CD4-positive, alpha-beta T cell treated with Interferon alpha-2 for 1 hour (primary cell): ENCODE measurements at places on chromosomes 16 and 17.

DNA sequence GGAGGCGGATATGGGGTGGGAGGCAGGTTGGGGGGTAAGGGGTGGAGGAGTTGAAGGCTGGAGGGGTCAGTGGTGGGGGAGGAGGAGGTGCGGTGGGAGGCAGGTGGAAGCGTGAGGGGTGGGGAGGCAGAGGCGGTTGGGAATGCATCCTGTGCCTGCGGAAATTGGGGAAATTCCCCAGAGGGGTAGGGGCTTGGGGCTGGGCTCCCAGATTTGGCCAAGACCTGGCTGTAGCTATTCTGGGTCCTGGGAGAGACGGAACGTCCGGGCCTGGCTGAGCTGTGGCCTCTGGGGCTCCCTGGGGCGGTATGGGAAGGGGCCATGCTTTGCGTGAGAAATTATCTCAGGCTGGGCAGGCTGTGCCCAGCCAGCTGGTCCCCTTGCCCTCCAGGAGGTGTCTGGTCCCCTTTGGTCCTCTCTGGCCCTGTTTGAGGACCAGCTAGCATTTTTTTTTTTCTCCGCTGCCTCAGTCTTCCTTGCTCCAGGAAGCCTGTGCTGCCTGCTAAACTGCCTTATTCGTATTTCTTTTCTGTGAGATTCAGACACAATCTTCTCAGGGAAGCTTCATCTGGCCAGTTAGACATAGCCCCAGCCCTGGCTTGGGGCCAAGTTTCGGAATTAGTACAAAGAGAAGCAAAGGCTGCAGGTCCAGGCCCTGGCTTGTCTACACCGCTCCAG lies 7.3 kb upstream of the TRPV2 start:
- DNase-seq: no peak

DNA sequence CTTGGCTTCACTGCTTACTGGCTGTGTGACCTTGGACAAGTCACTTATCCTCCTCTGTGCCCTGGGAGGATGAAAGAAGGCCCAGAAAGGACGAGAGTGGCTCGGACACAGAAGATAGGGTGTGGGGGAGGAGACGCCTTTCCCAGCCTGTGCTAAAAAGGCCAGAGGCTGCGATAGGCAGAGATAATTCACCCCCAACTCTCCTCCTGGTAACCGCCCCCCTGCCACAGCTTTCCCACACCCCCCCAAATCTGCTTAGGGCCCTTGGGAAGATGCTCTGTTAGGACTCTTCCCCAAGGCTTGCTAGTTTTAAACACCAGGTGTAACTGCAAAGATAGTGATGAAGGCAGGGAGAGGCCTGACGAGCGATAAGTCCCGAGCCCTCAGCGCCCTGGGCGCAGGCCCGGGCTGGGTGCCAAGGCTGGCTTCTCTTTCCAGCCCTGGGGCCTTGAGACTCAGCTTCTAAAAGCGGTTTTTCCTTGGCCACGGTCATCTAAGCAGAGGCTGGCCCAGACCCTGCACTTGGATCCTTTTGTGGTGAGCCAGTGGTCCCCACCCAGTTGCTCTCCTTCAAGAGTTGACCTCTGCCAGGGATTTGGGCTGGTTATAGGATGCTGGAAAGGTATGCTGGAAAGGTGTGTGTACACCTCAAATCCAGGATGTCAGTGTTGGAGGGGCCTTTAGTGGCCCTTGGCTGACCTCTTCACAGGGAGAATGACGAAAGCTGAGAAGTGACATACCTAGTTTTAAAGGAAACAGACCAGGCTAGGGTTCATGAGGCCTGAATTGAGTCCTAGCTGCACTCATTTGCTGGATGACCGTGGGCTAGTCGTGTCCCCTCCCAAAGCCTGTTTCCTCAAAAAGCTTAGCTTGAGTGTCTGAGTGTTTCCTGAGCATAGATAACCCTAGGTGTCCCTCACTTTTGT lies 3.4 kb upstream of the PPP1R9B start:
- no peak for DNase-seq

- no peak for DNase-seq
Observed at GRCh38 chr17:55584055-55584685, 72.9 kb upstream of the SMIM36 start.

DNA sequence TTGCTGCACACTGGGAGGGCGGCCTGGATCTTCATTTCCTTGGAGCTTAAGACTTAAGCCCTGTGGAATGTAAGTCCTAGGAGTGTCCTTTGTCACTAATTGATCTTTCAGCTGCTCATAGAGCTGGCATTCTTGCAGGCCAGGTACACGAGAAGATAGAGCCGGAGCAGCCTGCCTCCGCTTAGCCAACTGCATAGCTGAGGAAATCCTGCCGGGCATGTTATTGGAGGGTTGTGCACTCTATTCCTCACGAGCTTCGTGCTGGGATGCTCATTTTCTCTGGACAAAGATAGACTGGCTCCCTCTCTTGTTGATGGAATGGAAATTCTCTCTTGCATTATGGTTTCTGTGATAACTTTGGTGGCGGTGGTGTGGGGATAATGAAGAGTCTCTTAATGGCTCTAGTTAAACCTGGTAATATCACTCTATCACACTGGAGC lies 76.9 kb downstream of the RPA1 start:
- no peak for DNase-seq
